Effector memory CD8-positive, alpha-beta T cell (primary cell): ENCODE measurements at places on chromosomes 16 and 17.

- DNase-seq, result no peak
Measured at GRCh38 chr17:14261406-14261805, 24.7 kb upstream of the CDRT15 start.

- DNase-seq, result no peak
Measured at GRCh38 chr17:64938925-64939474, 19.7 kb upstream of the LRRC37A3 start.

GRCh38 chr16:56068816-56069215 lies 122.5 kb upstream of the GNAO1 start:
- DNase-seq, result no peak

- DNase-seq, result no peak
Measured at GRCh38 chr17:6608321-6608720, 32.2 kb downstream of the KIAA0753 start.

DNA sequence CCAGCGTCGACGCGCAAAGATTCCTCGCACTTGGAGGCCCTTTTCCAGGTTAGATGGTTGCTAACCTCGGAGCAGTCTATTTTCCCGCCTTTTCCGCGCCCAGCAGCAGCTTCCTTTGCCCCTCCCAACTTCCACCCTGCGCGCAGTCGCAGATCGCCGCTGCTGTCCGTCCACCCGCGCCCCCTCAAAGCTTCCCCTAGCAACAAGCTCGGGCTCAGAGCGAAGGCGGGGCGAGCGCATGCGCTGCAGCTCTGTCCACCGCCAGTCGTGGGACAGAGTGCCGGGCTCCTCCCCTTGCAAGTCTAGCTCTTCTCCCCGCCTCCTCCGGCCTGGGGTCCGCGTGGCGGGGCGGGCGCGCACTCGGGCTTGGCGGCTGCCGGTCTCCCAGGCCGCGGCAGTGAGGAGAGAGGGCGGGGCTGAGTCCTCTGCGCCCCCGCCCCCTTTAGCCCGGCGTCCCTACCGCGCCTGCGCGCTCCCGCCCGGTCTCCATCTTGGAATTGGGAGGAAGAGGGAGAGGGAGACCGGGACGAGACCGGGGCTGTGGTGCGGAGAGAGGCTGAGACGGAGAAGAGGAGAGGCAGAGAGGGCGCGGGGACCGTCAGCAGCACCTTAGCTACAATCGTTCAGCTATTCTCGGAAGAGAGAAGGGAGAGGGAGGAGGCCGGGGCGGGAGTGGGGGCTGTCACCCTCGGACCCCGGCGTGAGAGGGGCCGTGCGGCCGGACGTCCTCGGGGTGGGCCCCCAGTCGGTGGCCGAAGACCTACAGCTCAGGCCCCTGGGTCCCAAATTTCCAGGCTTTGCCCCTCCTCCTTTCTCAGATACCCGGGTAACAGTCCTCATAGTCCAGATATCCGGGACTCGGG lies at the start of gene TAOK2:
Gene TAOK2, plus strand, starts transcription at position 485 of the 863 bp plus-strand sequence. CDS start 3,905 bp downstream, outside the sequence.
- peak; percentile 91 for DNase-seq

DNA sequence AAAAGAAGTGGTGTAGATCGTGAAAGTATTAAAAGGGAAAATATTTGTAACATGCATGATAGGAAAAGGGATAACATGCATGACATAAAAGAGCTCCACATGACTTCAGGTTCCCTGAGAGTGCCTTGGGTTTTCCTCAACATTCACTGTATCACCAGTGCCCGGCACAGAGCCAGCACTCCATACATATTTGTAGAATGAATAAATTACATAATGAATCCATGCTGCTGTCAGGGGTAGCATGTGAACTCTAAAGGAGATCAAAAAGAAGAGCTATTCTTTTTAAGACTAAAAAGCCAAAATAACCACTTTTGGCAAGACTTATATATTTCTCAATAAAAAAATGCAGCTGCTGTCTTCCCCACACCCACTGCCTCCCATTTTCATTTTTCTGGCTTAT lies 2.7 kb upstream of the ZNF594 start:
- DNase-seq, result no peak

DNA sequence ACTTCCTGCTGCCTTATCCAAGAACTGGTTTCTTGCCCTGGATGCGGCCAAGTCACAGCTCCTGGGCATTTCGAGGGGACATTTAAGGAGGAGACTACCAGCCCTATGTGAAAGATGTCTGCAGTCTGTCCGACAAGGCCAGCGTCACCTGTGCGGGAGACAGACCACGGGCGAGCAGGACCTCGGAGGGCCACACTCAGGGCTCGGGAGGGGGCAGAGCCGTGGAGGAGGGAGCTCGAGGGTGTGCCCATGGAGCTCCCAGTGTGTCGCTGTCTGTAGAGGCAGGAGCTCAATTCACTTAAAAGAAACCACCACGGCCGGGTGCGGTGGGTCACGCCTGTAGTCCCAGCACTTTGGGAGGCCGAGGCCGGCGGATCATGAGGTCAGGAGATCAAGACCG lies 33.3 kb downstream of the CBFA2T3 start:
- DNase-seq, result no peak

DNA sequence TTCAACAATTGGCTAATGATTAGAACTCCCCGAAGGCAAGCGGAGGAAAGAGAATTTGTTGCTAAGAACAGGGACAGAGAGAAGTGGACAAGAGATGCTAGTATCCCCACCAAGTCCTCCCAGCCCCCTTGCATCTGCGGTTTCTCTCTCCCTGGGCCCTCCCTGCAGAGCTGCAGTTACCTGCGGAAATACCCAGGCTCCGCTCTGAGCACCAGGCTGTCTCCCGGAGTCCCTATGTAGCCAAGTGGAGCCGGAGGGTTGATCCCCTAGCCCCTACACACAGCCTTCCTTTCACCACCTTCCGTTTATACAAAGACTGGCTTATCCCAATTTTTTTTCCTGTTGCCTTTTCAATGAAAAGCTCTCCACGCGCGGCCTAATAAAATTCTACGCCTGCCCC lies 834.4 kb downstream of the KCNJ2 start:
- DNase-seq, result no peak

- DNase-seq, result no peak
Measured at GRCh38 chr17:10743316-10744009, 13.6 kb upstream of the TMEM220 start.

- DNase-seq, result no peak
Measured at GRCh38 chr16:6682142-6682811, 650.4 kb upstream of the RBFOX1 start.

DNA sequence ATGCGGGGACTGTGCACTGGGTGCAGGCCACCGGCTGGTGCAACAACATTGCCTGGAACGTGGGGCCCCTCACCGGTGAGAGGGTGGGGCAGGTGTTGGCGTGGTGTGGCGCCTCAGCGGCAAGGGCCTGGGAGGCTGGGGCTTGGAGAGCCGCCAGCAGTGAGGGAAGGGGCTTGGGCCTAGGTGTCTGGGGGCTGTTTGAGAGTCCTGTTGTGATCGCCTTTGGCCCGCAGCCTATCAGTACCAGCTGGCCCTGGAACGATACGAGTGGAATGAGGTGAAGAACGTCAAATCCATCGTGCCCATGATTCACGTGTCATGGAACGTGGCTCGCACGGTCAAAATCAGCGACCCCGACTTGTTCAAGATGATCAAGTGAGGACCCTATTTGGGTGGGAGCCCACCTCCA lies 2.6 kb upstream of the TMEM88 start:
- DNase-seq, result no peak

DNA sequence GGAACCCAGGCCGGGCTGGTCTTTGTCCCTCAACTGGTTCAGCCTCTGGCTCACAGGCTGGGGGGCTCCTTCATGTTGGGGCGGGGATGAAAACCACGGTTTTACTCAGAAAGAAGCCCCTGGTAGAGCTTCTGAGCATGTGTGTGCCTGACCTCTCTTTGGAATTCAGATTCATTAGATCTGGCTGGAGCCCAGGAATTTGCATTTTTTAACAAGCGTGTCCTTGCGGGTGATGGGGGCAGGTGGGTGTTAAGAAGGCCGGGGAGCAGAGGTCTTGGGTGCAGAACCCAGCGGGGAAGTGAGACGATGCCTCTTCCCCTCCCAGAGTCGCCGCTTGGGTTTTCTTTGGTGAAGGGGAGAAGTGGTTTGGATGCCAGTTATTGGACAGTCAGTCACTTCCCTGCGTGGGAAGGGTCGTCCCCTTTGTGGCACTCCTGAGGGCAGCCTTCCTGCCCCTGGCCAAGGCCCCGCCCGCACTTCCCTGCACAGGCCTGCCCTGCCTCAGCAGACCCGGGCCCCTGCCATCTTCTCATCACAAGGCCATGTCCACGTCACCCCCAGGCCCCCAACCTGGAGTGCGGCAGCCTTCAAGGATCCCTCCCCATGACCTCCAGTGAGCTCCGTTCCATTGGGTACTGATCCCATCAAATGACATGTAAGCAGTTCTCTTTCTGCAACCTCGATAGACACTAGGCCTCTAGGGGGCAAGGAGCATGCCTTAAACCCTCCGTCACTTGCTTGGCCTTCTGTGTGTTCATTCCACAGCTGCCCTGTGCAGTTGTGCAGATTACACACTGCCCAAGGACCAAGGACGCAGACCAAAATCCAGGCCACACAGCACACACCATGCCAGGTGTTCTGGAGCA lies 177.7 kb upstream of the CIBAR2 start:
- no peak for DNase-seq

GRCh38 chr16:90042946-90043514 lies 23.8 kb upstream of the DBNDD1 start:
- DNase-seq, result no peak

DNA sequence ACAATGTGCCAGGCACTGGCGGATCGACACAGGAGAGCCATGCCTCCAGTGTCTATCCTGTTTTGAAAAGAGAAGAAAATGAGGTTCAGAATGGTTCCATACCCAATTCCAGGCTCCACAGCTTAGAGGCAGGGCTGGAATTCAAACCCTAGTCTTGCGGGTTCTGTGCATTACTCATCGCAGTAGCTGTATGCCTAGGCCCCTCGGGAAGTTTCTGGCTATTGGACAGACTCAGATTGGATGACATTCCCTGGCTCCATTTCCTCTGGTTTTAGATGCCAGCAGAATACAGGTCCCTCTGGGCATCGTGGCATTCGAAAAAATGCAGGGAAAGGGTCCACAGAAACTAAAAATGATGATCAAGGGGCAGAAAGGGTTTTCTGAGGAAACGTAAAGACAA lies 184.7 kb downstream of the COPRS start:
- no peak for DNase-seq

- no peak for DNase-seq
Measured at GRCh38 chr16:9741776-9742175, 440.5 kb downstream of the GRIN2A start.

DNA sequence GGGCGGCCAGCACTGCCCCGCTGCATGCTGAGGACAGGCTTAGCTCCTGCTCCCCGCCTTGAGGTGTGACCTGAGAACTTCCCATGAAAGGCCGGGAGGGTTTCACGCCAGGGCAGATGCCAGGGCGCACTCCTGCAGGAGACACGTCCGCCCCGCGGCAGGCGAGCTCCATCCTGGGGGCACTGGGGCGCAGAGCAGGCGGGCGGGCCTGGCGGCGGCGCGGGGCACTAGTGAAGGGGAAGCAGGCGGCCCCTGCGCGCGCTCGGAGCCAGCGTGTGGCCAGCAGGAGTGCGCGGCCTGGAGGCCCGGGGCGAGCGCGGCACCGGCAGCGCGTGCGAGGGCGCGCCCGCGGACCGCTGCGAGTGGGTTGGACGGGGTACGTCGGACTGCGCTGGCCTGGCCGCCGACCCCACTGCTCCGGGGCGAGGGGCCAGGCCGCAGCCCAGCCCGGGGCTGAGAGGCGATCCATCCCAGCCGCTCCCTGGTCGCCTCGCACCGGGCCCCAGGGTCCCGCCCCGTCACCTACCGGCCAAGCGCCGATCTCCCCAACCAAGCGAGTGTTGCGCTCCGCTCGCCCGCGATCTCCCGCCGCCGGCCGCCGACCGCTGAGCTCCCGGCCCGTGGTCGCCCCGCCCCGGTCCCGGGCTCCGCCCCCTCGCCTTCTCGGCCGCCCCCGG lies at the start of gene MAP3K14:
Gene MAP3K14, minus strand, starts transcription at position 587 of the 677 bp plus-strand sequence. CDS start 26,275 bp downstream, outside the sequence.
- peak; percentile 71 for DNase-seq

GRCh38 chr17:64778240-64779097 lies 116.4 kb upstream of the SMURF2 start:
- DNase-seq, result no peak

DNA sequence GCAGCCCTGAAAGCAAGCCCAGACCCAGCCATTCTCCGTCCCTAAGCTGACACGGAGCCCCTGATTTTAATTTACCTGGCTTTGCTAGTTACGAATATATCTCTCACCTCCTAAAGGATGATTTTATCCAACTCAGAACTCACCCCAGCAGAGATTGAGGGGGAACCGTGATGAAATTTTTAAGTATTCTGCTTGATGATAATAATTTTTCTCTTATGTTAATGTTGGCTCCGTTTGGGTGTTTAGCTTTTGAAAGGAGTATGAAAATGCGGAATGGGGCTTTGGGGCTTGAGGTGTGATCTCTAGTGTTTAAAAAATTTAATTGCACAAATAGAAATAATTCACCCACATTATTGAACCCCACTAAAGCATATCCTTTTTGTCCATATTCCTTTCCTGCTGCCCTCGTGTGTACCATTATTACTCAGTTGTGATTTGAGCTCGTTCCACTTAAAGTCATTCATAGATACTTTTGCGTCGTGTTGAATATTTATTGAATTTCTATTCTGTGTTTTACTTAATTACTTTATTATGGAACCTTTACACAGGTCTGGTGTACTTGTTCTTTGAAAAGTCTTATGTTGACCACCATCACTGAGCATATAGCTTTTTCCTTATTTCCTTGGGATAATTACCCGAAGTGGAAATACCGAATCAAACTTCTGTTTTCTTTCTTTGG lies 775 bp downstream of the PRPSAP2 start:
- DNase-seq, result no peak

- DNase-seq, result no peak
Measured at GRCh38 chr16:66057057-66057456, 309.4 kb upstream of the CDH5 start.

- no peak for DNase-seq
Measured at GRCh38 chr16:49875806-49876715, 20.1 kb upstream of the ZNF423 start.

GRCh38 chr17:71937914-71938313 lies 182.9 kb upstream of the SOX9 start:
- DNase-seq, result no peak

- DNase-seq, result no peak
Measured at GRCh38 chr17:218432-219110, 37.1 kb upstream of the DOC2B start.

DNA sequence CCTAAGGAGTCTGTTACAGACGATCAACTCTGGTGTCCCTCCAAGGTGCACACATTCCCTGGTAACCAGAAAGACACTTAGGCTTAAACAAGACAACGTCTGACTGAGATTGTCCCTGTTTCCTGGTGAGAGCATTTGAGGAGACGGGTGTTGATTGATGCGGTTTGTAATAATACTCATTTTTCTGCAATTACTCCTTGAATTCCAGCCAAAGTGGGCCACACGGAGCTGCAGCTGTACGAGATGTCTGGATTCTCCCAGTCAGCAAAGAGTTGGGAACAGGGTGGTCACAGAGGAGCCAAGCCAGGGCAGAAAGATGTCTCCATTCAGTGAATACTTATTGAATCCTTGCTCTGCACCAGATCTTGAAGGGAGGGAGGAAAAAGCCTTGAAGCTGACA lies 30.9 kb upstream of the CES5A start:
- DNase-seq, result no peak

GRCh38 chr17:48160177-48161081 lies 52.9 kb downstream of the SNX11 start:
- DNase-seq, result no peak

GRCh38 chr17:48543107-48543853 lies 1.6 kb downstream of the HOXB2 start:
- DNase-seq, result peak; percentile 53

- no peak for DNase-seq
Measured at GRCh38 chr16:57260294-57260929, 15.4 kb downstream of the ARL2BP start.
